ENCODE measurements at places on chromosomes 2 and 18.

DNA sequence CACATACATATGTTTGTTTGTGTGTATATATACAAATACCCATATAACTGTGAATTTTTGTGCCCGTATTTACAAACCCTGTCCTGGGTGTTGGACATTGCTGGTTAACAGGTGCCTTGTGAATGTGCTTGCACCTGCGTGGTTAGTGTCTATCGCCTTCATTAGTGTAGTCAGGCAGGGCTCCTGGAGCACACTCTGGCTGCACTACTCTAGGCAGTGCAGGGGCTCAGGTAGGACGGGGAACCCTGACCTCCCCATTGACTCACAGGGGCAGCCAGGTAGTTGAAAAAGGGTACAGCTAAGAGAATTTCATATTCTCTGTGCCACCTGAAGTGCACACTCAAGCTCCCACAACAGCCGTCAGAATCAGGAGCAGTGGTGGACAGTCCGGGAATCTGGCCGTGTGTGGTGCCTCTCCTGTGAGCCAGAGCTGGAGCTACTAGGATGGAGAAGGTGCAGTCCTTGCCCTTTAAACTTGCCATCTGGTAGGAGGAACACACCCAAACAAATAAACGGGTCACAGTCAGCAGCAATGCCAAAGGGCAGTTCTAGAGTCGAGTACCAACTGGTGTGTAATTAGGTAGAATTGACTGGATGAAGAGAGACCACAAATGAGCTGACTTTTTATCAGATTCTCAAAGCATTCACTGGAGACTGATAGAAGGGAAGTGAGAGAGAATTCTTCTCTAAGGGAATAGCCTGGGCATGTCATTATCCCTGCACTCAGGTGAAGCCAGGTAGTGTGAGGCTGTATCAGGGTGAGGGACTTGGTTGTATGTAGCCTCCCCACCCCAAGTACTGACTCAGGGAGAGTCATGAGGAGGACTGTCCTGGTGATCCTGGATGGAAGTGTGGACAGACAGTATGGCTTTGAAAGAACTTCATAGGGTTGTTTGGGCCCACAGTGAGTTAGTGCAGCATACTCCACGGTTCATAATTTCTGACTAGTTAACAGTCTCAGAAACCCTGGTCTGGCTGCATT, 44.1 kb downstream of the FARP2 start:
- DNase-seq, result no peak

DNA sequence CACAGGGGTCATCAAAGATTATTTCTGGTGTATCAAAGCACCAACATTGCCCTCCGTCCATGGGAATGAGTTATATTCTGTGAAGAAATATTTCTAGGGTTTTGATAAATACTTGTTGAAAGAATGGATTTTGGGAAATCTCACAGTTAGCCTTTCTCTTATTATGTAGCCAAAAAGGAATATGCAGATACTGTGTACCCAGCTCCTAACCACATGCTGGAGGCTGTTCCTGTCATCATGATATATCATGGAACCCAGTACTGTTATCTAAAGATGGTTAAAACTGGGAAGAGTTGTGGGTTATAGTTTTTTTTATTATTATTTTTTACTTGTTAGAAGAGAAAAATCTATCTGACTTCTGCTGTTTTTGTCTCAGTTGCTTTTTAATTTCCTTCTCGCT, 82.8 kb downstream of the POLE4 start:
- no peak for DNase-seq

- DNase-seq, result no peak
Observed at GRCh38 chr2:219969508-219969907, 342.1 kb downstream of the SLC4A3 start.

DNA sequence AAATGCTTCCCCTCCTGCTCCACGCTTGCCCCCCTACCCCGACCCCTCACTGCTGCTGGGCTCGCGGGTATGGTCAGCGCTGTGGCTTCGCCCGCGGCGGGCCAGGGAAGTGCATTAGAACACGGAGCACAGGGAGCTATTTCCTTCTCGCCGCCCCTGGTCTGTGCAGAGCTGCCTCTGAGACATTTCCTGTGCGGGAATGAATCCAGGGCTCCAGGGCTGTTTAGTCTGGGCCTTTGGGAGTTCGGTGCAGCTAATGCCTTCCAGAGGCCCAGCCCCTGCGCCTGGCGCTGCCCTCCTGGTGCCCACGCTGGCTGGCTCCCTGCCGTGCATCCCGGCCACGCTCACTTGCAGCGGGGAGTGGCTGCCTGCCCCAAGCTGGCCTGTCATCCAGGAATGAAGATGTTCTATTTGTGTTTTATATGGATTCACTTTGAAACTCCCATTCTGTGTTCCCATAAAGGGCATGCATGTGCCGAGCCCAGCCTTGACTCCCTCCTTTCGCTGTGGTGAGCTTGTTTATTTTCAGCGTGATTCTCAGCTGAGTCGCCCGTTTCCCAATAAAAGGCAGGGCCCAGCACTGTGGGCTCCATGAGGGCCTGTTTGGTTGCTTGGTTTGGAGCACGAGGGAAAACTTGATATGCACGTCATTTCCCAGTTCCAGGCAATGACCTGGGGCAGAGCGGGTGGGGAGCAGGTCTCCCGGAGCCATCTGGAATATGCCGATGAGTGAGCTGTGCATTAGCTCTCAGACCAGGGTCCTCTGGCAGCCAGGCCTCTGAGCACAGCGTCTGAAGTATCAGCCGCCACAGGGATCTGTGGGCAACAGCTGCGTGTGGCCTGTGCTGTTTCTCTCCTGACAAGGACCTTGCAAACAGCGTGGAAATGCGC, 42.7 kb downstream of the SH3RF3 start:
- no peak for DNase-seq

DNA sequence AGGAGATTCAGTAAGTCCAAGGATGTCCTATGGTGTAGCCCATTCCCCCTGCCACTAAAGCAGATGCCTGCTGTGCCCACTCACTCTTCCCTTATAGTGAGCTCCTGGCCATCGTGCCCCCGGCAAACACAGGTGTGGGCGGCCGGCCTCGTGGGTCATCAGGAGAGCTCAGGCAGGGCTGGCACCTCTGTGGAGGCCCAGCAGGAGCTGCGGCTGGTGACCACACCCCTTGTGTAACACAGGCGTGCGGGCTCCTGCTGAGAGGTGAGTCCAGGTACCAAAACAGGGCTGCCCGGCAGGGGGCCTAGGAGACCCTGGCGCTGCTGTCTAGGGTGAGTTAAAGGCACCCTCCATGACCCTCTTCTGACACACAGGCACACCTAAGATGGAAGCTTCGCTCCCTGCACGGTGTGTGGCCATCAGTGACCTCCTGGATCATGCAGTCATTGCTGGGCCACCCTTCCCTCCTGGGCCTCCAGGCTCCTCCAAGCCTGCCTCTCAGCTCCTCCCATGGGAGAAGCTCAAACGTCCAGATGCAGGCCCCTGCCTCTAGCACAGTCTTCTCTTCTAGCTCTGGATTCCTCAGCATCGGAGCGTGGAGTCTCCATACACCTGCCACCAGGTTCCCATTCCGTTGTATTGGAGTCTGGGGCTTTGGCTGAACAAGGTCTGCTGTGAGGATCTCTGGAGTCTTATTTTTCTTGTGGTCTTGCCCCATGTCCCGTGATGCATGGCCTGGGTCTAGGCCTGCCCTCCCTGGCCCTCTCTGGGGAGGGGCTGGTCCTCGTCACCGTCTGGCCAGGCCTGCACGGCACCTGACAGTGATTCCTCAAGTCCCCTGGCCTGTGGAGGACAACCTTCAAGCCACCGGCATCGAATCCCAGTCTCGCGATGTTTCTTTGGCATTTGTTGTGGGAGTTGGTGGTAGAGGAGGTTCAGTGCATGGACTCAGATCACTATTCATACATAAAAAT, 246.9 kb downstream of the ACKR3 start:
- DNase-seq, result no peak
